ENCODE measurements at places on chromosomes 1 and 21.

DNA sequence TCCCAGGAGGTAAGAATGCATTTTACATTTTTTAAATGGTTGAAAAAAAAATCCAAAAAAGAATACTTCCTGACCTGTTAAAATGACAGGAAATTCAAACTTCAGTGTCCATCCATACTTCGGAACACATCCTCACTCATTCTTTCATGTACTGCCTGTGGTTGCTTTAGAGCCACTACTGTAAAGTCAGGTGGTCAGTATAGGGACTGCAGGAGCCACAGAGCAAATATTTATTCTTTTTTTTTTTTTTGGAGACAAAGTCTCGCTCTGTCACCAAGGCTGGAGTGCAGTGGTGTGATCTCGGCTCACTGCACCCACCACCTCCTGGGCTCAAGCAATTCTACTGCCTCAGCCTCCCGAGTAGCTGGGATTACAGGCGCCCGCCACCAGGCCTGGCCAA, 124.7 kb downstream of the CLIC6 start:
- no peak for DNase-seq

GRCh38 chr21:35046263-35046624, 2.9 kb downstream of the RUNX1 start:
- no peak for DNase-seq

DNA sequence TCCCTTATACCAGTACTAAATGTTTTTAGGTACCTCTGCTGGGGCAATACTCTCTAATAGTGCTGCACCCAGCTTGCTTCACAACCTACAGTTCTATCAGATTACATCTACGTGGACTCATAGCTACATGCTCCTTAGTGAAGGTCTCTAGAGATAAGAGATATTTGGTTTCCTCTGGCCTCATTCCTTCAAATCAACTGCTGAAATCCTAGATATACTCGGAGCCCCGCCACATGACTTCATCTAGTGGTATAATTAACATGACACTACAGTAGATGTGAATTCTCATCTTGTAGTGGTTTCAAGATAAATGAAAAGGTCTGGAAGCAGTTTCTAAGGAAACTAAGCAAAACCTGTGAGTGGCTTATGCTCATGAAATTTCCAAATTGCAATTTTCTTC, 115.4 kb downstream of the SMYD2 start:
- no peak for DNase-seq

GRCh38 chr1:168488138-168488537, 55.7 kb downstream of the XCL2 start:
- DNase-seq, result peak; percentile 38

DNA sequence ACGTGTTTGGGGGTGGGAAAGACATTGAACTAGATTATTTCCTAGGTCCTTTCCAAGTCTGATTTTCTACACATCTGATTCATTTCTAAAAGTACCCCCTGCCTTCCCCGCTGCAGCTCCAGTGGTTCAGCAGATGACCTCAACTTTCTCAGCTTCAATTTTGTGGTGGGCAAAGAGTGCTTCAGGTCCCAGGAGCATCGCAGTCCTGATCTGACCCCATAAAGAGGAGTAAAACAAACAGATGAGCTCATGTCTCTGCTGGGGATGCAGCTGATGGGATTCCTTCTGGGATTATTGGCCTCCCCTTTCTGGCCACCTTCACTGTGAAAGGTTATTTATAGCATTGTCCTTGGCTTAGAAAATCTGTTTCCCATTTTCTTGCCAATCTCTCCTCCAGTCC, 337.0 kb upstream of the PLXNA2 start:
- no peak for DNase-seq

DNA sequence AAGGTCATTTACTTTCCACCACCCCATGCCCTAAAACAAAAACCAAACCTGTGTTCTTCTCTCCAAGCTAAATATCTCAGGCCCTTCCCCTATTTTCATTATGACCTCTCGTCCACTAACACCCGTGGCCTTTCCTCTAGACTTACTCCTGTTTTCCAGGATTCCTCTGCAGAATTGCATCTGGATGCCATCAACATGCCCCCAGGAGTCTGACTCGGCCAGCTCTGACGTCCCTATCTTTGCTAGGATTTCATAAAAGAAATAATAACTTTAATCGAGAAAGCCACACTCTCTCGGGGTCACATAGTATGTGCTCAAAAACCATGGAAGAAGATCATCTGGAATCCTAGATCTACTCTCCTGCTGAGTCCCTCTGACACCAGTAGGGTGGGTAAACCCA, 13.5 kb downstream of the FAM89A start:
- no peak for DNase-seq

GRCh38 chr1:86155807-86156565, 586 bp downstream of the COL24A1 start:
- DNase-seq, result peak; percentile 67

GRCh38 chr1:41322835-41323234, 38.4 kb upstream of the FOXO6 start:
- no peak for DNase-seq

- DNase-seq, result peak; percentile 65
These were observed 88.0 kb upstream of the AK4 start for GRCh38 chr1:65059930-65060538.

- DNase-seq, result no peak
These were observed 176.8 kb downstream of the ATP6V1G3 start for GRCh38 chr1:198363625-198364151.

- DNase-seq, result no peak
These were observed 41.0 kb upstream of the ACTRT2 start for GRCh38 chr1:2980073-2980791.

- no peak for DNase-seq
These were observed 1.3 kb upstream of the CCT8 start for GRCh38 chr21:29074783-29075182.

DNA sequence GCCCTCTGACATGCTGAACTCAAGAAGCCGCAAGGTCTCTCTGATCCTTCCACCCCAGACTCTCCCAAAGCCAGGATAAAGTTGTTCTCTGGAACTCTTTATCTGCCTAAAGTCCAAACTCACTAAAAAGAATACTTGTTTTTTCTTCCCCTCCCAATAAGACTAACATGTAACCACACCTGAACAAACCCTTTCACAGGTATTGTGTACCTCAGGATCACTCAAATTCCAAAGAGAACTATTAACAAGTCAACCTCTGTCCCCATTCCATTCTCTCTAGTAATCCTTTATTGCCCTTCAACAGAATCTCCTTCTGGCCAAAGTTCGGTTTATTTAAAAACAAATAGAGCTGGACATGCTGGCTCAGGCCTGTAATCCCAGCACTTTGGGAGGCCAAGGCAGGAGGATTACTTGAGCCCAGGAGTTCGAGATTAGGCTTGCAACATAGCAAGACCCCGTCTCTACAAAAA, 4.1 kb upstream of the TOE1 start:
- no peak for DNase-seq

- peak; percentile 58 for DNase-seq
These were observed 283.5 kb downstream of the S1PR1 start for GRCh38 chr1:101520302-101520701.

- DNase-seq, result peak; percentile 26
These were observed 6.3 kb downstream of the NGF start for GRCh38 chr1:115331558-115332331.

DNA sequence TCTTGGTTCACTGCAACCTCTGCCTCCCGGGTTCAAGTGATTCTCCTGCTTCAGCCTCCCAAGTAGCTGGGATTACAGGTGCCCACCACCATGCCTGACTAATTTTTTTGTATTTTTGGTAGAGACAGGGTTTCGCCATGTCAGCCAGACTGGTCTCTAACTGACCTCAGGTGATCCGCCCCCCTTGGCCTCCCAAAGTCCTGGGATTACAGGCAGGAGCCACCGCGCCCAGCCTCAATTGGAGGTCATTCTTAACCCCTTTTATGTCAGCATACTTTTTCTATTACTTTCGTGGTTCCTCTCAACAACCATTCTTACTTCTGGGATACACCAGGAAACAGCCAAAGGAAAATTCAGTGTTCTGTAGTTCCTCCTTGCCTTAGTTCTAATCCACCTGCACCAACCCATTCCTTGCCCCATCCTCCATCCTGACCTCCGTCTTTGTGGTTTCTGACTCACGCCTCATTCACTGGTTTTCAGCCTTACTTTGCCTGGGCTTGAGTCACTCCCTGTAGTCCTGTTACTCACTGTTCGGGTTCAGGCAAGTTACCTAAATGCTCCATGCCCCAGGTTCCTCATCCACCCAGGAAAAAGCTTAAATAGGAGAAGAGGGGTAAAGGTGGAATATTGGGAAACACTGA, 12.9 kb upstream of the BCL10 start:
- peak; percentile 74 for DNase-seq

All from GM03348 (cell line).